ENCODE measurements at places on chromosomes 4 and X.

DNA sequence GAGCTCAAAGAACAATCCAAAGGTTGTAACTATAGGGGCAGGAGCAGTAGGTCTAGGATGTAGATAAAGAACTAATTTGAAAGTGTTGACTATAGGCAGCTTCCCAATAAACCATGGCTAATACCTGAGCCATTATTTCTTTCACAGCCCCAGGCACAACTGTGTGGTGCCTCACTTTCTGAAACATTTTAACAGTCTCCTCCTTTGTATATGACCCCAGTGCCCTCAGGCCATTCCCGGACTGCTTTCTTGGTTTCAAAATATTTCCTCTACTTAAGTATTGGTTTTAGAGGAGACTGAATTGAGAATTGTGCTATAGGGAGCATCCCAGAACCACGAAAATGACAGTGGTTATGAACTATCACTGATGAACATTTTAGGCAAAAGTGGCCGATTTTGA lies 728.7 kb downstream of the IL1RAPL1 start:
- no peak overlapping the region for H3K4me3 ChIP-seq
- no peak overlapping the region for H3K27ac ChIP-seq
- H3K36me3 ChIP-seq: no peaks in the 10 kb centered on the region
- no peak for DNase-seq
- no peaks in the 10 kb centered on the region for H3K4me1 ChIP-seq

- H3K4me3 ChIP-seq: peak overlapping the region; percentile 99
- DNase-seq: peak; percentile 59
- no peaks in the 10 kb centered on the region for H3K27me3 ChIP-seq
- H3K27ac ChIP-seq: peak overlapping the region; percentile 74
- peaks cover 45% of the 10 kb centered on the region for H3K4me1 ChIP-seq
These were observed 851 bp downstream of the POLR2B start for GRCh38 chr4:56979421-56980072.

DNA sequence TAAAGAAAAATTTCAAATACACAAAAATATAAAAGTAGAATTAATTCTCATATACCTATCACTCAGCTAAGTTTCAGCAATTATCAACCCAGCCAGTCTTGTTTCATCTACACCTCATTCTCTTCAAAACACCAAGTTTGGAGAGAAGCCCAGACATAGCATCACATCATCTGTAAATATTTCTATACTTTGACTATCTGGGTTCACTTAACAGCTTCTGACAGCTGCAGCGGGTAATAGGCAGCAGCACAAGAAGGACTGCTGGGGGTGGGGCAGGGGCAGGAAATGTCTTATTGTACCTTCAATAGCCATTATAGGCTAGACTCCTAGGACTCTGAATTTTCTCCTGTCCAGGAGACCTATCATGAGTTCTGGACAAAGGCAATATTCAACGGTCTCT lies 54.1 kb downstream of the PHF8 start:
- no peak for DNase-seq
- H3K4me3 ChIP-seq: no peak overlapping the region
- no peak overlapping the region for H3K27ac ChIP-seq
- H3K27me3 ChIP-seq: no peaks in the 10 kb centered on the region
- H3K4me1 ChIP-seq: no peaks in the 10 kb centered on the region
- peaks cover 34% of the 10 kb centered on the region for H3K36me3 ChIP-seq

- no peak for DNase-seq
- H3K36me3 ChIP-seq: no peaks in the 10 kb centered on the region
- H3K4me3 ChIP-seq: no peak overlapping the region
- H3K4me1 ChIP-seq: no peaks in the 10 kb centered on the region
- H3K27ac ChIP-seq: no peak overlapping the region
- no peaks in the 10 kb centered on the region for H3K27me3 ChIP-seq
These were observed 538.2 kb downstream of the GLUD2 start for GRCh38 chrX:121585626-121586025.

DNA sequence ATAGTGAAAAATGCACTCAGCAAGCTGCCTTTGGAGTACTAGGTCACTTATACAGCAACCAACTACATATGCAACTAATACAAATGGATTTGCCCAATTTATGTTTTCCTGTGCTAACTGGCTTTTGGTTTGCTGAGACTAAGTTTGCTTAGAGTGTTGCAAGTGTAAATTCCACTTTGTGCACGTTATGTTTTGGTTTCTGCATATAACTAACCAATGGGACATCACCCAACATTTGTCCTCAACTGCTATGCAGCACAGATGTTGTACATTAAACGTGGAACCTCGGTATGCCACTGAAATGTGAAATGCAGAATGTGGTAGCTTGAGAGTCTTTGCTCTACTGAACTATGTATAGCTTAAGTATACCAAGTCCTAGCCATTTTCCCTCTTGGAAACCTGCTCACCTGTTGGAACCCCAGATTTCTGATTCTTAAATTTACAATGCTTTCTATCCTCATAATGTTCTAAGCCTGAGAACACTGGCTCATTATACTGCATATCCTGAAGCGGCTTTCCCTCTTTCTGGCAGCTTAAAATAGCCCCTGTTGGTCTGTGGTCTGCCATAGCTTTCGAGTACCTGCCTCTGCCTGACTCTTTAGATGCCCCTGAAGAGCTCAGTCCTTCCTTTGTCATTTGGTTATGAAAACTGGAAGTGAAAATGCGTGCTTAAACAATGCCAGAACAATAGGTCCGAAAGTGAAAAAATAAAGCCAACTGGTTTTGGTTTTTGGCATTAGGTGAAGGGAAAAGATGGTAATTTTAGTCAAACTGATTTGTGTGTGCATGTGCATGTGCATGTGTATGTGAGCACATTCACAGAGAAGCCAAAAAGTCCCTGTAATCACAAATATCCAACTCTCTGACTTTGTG lies 158.0 kb downstream of the SH2D1A start:
- no peak overlapping the region for H3K4me3 ChIP-seq
- no peak overlapping the region for H3K27ac ChIP-seq
- H3K27me3 ChIP-seq: no peaks in the 10 kb centered on the region
- no peaks in the 10 kb centered on the region for H3K4me1 ChIP-seq
- H3K36me3 ChIP-seq: no peaks in the 10 kb centered on the region

DNA sequence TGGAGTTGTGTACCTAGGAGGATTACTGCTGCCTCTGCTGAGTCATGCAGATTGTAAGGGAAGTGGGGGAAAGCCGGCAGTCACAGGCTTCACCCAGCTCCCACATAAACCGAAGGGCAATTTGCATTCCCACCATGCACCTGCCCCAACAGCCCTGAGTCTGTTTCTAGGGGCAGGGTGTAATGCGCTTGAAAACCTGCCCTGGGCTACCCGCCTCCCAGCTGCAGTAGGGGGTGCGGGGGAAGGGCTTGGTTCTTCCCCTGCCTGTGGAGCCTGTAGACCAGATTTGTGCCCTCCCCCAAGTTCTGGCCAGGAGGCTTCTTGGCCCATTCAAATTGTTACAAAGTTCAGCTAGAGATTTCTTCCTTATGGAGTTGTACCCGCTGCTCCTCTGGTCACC lies 269.2 kb upstream of the DDX53 start:
- DNase-seq: no peak
- H3K36me3 ChIP-seq: no peaks in the 10 kb centered on the region
- no peak overlapping the region for H3K27ac ChIP-seq
- H3K4me1 ChIP-seq: no peaks in the 10 kb centered on the region

DNA sequence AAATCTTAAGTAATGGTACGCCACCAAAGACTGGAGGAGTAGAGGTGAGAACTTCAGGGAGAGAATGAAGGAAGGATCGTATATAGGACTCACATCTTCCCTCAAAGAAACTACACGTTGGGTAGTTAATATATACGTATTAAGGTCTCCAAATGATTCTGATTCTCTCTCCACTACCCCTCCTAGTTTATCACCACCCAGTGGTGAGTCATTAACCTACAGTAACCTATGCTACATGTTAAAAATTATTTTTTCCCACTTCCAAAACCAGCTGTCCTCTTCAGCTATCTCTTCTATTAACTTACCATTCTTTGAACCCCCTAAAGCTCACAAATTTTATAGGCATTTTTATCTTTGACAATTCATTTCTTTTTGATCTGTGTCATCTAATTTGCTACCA lies 69.7 kb downstream of the RPS6KA6 start:
- H3K4me3 ChIP-seq: no peak overlapping the region
- no peaks in the 10 kb centered on the region for H3K4me1 ChIP-seq
- no peaks in the 10 kb centered on the region for H3K27me3 ChIP-seq
- H3K27ac ChIP-seq: no peak overlapping the region
- no peak for DNase-seq
- no peaks in the 10 kb centered on the region for H3K36me3 ChIP-seq

GRCh38 chr4:41992967-41993857 lies 2.9 kb downstream of the SLC30A9 start:
- H3K4me1 ChIP-seq: peaks cover 16% of the 10 kb centered on the region
- no peak overlapping the region for H3K4me3 ChIP-seq
- no peaks in the 10 kb centered on the region for H3K27me3 ChIP-seq
- H3K36me3 ChIP-seq: no peaks in the 10 kb centered on the region
- no peak for DNase-seq

GRCh38 chr4:4787421-4787820 lies 72.0 kb upstream of the MSX1 start:
- H3K27ac ChIP-seq: no peak overlapping the region
- no peak for DNase-seq
- no peaks in the 10 kb centered on the region for H3K27me3 ChIP-seq
- no peak overlapping the region for H3K4me3 ChIP-seq
- H3K4me1 ChIP-seq: no peaks in the 10 kb centered on the region

GRCh38 chr4:110224142-110224541 lies 25.7 kb upstream of the ELOVL6 start:
- H3K27ac ChIP-seq: no peak overlapping the region
- DNase-seq: no peak

DNA sequence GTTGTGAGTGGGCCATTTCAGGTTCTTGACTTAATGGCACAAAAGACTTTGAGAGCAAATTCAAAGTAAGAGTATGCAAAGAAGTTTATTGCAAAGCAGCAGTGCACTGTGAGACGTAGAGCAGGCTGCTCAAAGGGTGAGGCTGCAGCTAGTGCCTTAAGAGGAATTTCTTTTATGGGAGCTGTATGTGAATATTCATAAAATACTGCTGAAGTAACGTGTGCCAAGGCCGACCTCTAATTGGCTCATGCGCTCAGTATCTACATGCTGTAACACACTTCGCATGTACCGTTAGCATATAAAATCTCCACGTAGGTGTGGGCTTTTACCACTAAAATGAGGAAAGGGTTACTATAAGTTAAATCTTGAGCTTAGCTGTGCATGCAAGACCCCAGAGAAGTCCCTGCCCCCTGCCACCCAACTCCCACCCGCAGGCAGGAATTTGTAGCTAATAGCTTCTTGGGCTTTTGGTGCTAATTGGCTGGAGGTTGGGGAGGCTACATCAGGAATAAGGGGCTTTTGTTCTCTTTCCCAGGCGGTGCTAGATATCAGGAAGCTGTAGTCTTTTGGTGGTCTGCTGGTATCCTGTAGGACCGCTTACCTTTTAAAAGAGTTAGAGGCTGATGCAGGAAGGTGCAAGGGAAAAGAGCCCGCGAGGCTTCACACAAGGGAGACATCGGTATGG lies 47.6 kb downstream of the FSTL5 start:
- H3K4me1 ChIP-seq: no peaks in the 10 kb centered on the region
- no peak for DNase-seq
- no peak overlapping the region for H3K27ac ChIP-seq
- H3K27me3 ChIP-seq: no peaks in the 10 kb centered on the region
- no peaks in the 10 kb centered on the region for H3K36me3 ChIP-seq

DNA sequence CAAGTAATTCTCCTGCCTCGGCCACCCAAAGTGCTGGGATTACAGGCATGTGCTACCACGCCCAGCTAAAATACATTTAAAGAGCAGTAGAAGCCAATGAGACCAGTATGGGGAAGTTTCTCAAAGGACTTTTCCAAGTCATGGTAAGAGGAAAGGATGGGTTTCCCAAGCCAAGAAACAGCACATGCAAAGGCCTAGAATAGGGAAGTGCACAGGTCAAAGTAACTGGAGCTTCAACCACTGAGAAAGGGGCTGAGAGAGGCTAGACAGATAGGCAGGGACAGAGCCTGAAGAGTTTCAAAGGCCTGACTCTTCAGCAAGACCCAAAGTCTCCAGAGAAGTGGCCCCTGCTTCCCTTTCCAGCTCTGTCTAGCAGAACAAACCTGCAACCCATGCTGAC lies 162.1 kb downstream of the CORIN start:
- DNase-seq: no peak
- H3K27ac ChIP-seq: no peak overlapping the region
- no peaks in the 10 kb centered on the region for H3K4me1 ChIP-seq
- H3K36me3 ChIP-seq: no peaks in the 10 kb centered on the region

GRCh38 chrX:24369816-24370215 lies 9.4 kb downstream of the SUPT20HL1 start:
- peaks cover 6% of the 10 kb centered on the region for H3K4me1 ChIP-seq
- H3K27ac ChIP-seq: no peak overlapping the region
- H3K4me3 ChIP-seq: no peak overlapping the region
- H3K36me3 ChIP-seq: no peaks in the 10 kb centered on the region
- DNase-seq: no peak
- H3K27me3 ChIP-seq: no peaks in the 10 kb centered on the region

DNA sequence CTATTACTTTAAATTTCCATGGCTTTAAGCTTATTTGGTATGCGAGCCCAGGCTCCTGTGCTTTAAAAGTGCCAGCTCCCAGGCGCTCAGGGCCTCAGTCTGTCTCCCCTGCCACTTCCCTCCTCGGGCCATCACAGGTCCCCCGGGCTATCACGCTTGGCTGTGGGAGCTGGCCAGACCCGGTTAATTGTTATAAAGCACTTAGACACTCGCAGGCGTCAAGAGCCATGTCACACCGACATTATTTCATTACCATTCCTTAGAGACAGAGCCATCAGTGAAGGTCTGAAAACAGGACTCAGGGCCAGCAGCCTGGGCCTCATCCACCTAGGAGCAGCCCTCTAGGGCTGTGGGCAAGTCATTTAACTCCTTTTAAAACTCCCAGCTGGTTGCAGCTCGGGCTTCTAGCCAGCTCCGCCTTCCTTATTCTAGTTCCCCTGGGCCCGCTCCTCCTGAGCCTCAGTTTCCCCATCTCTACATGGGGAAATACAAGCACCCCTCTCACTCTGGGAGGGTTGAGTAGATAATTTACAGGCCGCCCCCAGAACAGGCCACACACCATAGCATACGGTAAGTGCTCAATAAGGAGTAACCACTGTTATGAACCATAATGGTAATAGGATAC lies 99.0 kb downstream of the HMX1 start:
- no peaks in the 10 kb centered on the region for H3K4me1 ChIP-seq
- H3K27me3 ChIP-seq: no peaks in the 10 kb centered on the region
- no peaks in the 10 kb centered on the region for H3K36me3 ChIP-seq
- H3K4me3 ChIP-seq: no peak overlapping the region
- no peak overlapping the region for H3K27ac ChIP-seq
- no peak for DNase-seq

GRCh38 chr4:185467101-185467500 lies 4.4 kb downstream of the CCDC110 start:
- no peak overlapping the region for H3K27ac ChIP-seq
- no peak overlapping the region for H3K4me3 ChIP-seq
- peaks cover 11% of the 10 kb centered on the region for H3K4me1 ChIP-seq
- DNase-seq: no peak
- no peaks in the 10 kb centered on the region for H3K36me3 ChIP-seq
- no peaks in the 10 kb centered on the region for H3K27me3 ChIP-seq

GRCh38 chr4:31016322-31017061 lies 296.3 kb downstream of the PCDH7 start:
- H3K27ac ChIP-seq: no peak overlapping the region
- DNase-seq: no peak
- H3K4me1 ChIP-seq: no peaks in the 10 kb centered on the region
- no peaks in the 10 kb centered on the region for H3K27me3 ChIP-seq
- no peaks in the 10 kb centered on the region for H3K36me3 ChIP-seq
- H3K4me3 ChIP-seq: no peak overlapping the region

Data from natural killer cell (primary cell).